ENCODE measurements at places on chromosomes 6 and 20.
A peak's percentile ranks its signal among the peaks of the same experiment; 100 is the strongest.

- DNase-seq = no peak
Observed at GRCh38 chr6:16548121-16548520, 213.1 kb downstream of the ATXN1 start.

- no peak for DNase-seq
Observed at GRCh38 chr20:47669927-47670890, 115.1 kb downstream of the SULF2 start.

- DNase-seq = no peak
Observed at GRCh38 chr6:151095538-151096254, 144.1 kb upstream of the AKAP12 start.

GRCh38 chr20:38728191-38728781 lies 4.0 kb downstream of the SLC32A1 start:
- no peak for DNase-seq

DNA sequence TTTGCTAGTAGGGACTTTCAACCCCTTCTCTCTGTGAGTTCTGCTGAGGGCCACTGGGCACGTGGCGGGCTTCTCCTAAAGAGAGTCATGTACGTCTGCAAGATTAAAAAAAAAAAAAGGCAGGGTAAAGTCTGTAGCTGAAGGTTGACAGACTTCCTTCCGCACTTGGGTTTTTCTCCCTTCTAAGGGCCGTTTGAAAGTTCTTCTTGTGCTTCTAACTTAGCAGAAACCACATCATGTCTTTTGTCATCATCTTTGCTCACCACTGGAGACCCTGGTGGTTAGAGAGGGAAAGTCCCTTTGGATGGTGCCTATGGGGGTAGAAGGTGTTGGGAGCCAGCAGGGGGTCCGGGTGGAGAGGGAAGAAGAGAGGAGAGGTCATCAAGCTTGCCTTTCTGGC lies 31.4 kb downstream of the PRDM1 start:
- no peak for DNase-seq

DNA sequence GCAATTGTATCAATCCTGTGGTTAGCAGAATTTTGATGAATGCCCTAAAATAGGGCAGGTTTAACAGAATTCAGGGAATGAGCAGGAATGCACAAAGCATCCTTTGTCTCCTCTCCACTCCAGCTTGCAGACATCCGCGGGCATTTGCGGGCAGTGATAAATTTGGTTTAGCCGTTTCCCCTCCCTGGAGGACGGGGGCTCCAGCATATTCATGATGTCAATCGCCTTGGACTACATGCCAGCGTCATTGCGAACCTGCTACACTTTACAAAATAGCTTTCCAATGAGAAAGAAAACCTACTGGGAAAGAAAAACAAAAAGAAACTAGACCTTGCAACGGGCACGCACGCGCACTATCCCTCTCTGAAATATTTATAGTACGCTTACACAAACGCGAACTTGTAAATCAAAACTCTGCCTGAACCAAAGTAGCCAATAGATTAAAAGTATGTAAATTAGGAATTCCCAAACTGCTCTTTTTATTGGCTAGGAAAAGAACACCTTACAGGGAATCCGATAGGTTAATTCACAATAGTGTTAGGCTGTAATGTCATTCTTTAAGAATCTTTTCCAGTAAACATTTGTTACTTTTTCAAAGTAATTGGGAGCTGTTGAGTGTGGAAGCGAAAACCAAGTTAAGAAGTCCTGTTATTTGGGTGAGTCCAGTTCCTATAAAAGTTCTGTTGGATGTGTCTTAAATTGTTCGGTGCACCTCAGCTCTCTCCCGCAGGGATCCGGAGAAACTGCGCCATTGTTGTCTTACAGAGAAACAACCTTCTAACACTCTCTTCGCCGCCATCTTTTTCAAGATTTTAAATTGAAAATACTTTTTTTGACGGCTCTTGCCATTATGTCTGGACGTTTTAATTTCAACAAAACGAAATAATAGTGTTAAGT lies 136.7 kb downstream of the HFE start:
- DNase-seq = no peak

DNA sequence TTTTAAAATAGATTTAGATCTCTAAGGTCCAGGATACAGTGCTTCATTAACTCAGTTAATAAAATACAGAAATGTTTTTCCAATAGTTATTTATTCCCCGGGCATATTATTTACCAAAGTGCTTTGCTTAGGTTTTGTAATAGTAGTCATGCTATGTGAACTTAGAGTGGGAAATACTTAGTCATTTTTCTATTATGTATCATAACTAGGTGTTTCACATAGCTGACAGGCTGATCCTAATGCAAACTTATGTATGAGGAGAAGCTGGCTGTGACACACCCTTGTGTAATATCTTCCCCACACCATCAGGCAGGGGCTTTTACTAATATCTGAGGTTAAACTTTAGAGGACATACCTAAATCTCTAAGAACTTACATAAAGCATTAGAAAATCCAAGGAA lies 277.7 kb upstream of the RIMS1 start:
- no peak for DNase-seq

- no peak for DNase-seq
Observed at GRCh38 chr20:61753316-61753942, 312.3 kb downstream of the TAF4 start.

- no peak for DNase-seq
Observed at GRCh38 chr6:3457710-3458602, 1.1 kb upstream of the SLC22A23 start.

DNA sequence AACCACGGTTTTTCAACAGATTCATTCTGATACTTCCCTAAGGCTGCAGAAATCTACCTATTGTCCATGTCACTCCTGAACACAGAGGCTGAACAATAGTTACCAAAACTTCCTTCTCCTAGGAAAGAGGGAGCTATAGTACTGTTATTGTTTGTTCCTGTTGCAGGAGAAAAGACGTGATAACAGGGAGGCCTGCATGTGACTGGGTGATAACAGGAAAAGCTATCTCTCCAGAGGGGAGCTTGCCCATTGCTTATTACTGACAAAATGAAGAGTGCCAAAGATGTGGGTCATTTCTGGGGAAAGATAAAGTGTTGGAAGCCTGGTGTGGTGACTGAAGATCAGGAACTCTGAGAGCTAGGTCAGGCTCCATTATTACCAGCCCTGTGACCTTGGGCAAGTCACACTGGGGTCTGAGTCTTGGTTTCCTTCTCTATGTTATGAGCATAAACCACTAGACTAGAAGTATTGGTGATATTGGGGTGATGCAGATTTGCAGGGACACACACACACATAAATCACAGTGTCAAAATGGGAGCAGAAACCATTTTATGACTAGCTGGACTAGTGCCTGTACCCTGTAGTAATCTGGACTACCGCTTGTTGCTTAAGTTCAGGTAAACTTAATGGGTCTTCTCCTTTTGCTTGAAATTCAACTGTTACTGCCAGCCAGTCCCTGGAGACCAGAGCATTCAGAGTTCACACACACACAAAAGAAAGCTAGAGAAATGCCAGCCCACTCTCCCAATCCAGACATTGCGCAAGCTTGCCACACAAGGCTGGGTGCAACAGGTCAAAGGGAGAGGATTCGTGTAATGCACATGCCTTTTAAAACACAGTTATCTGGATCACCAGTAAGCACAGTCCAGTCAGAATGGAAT lies 136.0 kb upstream of the CNR1 start:
- DNase-seq = no peak

DNA sequence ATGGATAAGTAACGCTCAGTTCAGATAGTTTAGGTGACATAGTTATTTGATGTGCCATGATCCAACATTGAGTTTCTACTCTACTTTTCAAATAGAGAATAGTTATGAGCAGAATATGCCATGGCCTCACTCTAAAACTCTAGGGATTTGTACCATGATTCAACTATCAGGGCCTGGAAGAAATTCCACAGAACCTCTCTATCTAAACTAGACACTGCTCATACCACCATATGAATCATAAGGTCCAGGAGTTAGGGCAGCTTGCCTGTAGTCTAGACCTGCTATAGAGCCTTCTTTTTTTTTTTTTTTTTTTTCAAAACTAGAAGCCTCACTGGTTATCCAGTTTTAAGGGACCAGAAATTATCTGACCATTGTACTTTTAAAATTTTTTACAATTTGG lies 571.8 kb upstream of the IMPG1 start:
- no peak for DNase-seq

DNA sequence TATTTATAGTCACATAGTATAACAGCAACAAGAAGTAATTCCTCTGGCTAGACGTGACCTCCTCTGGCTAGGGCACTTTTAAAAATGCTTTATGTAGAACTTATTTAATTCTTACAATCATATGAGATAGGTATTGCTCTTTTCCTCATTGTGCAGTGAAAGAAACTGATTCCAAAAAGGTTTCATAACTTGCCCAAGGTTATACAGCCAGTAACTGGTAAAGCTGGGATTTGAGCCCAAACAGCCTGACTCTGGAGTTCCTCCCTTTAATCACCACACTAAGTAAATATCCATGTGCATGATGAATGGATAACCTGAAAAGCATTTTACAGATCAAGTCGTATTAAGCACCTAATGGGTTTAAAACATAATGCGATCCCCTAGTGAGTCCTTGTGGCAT lies 214.6 kb downstream of the PRL start:
- no peak for DNase-seq

GRCh38 chr6:129242546-129242945 lies 359.6 kb downstream of the LAMA2 start:
- no peak for DNase-seq

DNA sequence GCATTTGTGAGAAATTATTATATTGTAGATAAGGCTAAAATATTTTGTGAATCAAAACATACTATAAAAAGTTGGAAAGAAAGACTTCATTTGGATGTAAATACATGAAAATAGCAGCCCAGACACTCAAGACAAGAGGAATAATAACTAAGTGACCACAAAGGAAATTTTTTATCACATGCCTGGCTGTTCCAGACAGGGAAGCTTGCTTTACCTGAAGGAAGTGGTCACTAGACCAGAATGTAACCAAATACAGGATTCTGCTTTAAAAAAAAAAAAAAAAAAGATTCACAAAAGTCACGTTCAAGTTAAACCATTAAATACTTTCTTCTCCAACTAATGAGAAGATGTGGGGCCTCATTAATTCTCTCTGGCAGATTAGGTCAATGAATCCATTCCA lies 9.3 kb upstream of the HLA-DQB2 start:
- DNase-seq = no peak

DNA sequence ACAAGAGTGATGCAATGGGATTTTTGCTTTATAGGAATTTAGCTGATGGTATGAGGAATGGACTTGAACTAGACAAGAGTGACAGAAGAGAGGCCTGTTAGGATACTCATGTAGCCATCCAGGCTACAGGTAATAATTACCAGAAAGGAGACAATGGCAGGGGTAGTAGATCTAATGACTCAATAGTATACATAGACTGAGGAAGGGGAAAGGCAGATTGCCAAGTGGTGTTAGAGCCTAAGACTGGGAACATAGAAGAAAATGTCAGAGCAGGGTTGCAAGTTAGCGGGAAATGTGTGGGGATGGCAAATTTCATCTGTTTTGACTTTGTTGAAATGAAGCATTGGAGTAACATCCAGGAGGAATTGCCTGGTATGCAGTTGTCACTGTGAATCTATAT lies 295.6 kb downstream of the UTRN start:
- no peak for DNase-seq

- no peak for DNase-seq
Observed at GRCh38 chr6:144264270-144265060, 20.7 kb upstream of the UTRN start.

- DNase-seq = no peak
Observed at GRCh38 chr6:3249821-3250220, 8.9 kb upstream of the PSMG4 start.

GRCh38 chr20:11379257-11380011 lies 538.3 kb upstream of the BTBD3 start:
- no peak for DNase-seq

- peak; percentile 26 for DNase-seq
Observed at GRCh38 chr6:30411515-30412207, 66.7 kb downstream of the RPP21 start.

DNA sequence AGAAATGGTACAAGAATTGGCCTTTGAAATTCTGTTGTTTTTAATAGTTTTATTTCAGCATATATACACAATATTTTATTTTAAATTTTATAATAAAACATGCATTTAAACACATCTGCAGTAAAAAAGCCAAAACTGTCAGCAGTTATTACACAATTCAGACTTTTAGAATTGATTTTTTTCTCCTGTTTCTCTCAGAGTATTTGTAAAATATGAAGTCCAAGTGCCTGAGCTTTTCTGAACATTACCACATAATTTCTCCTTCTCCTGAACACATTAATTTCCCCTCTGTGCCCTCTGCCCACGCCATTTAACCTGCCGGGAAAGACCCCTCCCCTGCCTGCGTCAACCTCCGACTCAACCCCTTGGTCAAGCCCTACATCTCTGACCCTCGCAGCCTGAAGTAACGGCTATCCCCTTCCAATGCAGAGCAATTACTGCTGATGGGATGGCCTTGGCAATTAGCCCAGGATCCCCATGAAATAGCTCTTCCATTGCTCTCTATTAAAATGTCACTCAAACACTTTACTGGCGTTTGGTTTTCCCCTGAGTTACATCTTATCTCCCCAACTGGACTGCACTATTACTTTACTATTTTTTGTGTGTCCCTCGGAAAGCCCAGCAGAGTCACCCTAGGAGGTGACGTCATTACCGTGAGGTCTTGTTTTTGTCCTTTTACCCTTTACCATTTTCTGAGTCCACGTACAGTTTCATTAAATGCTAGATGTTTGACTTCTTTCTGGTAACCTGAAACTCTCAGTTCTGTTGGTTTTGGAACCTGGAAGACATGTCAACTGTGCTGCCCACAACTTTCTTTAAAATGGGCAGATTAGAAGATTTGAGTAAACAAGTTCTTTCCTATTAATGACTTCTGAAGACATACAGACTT lies 146.7 kb upstream of the TAB2 start:
- DNase-seq = no peak

GRCh38 chr20:17895641-17896171 lies 72.9 kb downstream of the SNX5 start:
- peak; percentile 39 for DNase-seq

DNA sequence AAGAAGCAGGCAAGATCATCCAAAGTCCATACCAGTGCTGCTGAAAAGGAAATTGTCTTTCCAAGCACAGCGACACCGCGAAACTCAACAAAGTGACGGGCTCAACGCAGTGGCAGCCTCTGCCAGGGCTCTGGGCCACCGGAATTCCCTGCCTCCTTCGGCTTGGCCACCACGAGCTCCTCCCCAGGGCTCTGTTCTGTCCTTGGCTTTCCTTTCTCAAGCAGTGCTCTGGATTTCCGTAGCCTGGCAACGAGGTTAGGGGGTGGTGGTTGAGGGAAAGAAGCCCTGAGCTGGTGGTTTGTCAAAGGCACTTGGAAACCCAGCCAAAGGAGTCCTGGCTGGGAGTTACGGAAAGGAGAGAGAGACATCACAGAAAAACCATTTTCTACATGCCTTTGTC lies 31.2 kb downstream of the PRR18 start:
- DNase-seq = no peak
